Mucosa of descending colon (tissue), 3 donors: ENCODE measurements at places on chromosomes 1 and 21.

DNA sequence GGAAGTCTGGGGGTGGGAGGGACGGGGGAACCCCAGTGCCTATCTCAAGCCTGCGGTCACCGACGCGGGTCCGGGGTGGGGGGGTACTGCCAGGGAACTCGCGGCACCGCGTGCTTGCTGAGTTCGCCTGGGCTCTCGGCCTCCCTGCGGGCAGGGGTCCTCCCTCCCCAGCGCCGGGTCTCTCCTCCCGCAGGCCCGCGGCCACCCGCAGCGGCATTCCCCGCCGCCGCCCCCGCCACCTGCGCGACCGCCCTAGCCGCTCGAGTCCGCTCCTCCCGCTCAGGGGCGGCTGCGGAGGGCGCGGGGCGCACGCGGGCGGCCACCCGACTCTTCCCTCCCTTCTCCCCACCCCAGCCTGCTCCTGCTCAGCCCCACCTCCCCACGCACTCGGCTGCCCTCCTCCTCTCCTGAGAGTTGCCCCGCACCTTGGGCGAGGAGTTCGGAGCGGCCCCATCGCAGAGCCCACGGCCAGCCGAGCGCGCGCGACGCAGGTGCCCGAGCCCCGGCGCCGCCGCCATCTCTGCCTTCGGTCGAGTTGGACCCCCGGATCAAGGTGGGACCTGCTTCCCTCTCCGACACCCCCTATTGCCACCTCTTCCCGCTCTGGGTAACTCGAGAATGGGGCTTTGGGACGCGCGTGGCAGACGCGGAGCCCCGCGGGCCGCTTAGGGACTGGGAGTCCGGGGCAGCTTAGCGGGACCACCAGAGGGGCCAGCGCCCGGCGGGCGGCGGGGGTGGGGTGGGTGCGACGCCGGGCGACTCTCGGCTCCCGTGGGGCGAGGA, 105.0 kb downstream of the LEPR start:
- no peak for DNase-seq

- DNase-seq = no peak
Measured at GRCh38 chr1:244304156-244304555, 147.6 kb downstream of the ADSS2 start.

DNA sequence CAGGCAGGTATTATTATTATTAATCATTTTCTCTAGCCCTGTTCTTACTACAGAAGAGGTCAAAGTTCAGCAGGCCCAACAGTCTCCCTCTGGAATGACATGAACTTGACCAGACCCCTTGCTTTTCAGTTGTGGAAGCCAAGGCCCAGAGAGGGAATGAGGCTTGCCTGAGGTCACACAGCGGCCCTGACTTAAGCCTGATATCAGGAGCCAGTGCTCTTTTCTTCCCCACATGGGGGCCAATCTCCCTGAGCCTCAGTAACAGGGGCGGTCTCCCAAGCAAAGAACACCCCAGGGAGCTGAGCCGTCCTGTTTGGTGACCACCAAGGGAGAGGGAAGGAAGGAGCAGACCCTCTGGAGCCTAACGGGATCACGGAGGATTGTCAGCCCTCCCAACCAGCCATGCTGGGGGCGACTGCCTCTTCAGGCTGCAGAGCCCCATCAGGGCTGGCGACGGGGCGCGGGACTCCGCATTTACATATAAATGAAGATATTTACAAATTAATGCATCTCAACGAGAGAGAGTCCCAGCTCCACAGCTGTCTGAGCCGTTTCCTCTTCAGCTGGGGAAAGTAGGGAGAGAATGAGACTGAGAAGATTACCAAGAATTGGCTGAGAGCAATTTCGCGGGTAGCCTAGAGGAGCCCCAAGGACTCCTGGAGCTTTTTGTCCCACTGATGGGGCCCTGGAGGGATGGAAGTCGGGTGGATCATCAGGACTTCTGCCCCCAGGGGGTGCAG, 186.1 kb upstream of the KLHDC7A start:
- no peak for DNase-seq

GRCh38 chr1:184836141-184836540, 81.5 kb upstream of the EDEM3 start:
- DNase-seq = no peak

DNA sequence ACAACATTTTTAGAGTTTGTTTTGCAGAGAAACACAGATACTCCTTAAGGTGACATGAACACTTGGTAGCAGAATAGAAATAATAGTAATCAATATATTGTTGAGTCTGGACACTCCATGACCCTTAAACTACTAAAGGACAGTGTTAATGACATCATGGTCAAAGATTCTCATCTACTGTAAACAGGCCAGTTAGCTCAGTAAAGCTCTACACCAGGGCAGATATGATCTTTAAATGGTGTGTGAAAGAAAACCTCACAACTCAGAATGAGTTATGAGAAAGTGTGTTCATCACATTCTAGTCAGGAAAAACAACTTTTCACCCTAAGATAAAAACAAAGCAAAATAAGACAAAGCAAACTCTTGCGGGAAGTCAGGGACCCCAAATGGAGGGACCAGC, 58.1 kb upstream of the ADAMTS5 start:
- no peak for DNase-seq

DNA sequence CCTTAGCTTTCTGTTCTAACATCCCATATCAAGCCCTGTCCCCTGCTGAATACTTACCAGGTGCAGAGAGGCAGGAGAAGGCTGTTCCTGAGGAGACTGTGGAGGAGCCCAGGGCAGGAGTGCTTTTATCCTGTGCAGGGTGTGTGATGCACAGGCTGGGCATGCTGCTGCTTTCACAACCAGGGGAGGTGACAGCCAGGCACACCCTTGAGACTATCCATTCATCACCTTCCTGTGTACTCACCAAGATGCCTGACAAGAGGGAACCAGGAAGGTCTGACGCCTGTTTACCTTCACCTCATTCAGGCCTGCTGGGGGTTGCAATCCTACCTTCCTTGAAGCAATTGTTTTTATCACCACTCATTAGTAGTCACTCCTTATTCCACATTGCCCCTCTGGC, at the start of gene LCE3E:
TSS of gene LCE3E (minus strand) at position 100 of the 400 bp plus-strand sequence. CDS start 572 bp downstream, outside the sequence.
- DNase-seq = no peak

GRCh38 chr1:72557446-72558049, 275.2 kb upstream of the NEGR1 start:
- no peak for DNase-seq

- DNase-seq = peak; percentile 80
Measured at GRCh38 chr1:119768778-119769177, at the start of gene HMGCS2. Gene HMGCS2, minus strand, starts transcription at chr1:119768905. Its CDS starts 61 bp downstream, at chr1:119768844.

DNA sequence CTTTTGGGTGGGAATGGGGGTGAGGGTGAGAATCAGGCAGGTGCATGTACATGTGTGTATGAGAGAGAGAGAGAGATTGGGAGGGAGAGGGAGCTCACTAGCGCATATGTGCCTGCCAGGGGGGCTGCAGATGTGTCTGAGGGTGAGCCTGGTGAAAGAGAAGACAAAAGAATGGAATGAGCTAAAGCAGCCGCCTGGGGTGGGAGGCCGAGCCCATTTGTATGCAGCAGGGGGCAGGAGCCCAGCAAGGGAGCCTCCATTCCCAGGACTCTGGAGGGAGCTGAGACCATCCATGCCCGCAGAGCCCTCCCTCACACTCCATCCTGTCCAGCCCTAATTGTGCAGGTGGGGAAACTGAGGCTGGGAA, 95.0 kb downstream of the EPHB2 start:
- no peak for DNase-seq

DNA sequence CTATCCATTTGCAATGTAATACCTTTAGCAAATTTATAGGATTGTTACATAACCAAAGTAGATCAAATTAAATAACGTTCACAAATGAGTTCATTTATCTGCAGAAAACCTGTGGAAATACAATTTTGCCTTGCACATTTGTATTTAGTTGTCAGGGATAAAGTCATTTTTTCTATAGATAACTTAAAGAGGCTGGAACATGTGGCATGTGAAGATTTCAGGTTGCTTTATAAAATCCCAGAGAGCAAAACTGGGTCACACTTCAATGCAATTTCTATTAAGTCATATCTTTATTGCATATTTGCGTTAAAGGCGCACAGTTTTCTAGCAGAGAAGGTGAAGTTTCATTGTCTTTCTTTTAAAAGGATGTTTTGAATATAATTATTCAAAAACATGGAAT, 342.4 kb downstream of the USP25 start:
- no peak for DNase-seq

GRCh38 chr1:12597792-12598191, 20.2 kb downstream of the DHRS3 start:
- DNase-seq = no peak

GRCh38 chr21:21383126-21383525, 384.9 kb downstream of the NCAM2 start:
- no peak for DNase-seq

DNA sequence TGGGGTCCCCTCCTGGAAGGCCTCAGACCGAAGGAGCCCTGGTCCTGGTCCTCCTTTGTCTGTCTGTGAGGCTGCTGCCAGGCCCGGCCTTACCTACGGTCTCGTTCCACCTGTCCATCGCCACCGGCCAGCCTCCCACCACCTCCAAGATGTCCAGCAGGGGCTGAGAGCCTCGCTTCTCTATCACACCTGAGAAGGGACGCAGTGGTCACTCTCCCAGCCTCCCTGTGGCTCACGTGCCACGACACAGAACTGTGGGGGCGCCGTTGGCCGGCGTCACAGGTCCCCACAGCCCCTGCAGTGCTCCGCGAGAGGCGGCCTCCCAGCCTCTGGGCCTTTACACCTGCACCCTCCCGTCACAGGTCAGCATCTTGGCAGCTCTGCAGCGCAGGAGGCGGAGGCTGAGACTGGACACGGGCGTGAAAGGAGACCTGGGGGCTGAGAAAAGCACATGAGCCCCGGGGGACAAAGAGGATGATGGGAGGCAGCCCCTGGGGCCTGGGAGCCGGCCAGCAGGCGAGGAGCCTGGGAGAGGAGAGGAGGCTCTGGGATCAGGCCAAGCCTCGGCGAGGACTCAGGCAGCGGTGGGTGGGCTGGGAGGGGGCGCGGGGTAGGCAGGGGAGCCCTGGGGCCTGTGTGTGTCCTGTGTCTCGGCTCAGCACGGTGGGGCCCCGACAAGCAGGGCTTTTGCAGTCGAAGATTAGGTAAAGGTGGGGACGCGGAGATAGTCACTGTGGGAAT, 20.5 kb downstream of the PRXL2B start:
- no peak for DNase-seq

DNA sequence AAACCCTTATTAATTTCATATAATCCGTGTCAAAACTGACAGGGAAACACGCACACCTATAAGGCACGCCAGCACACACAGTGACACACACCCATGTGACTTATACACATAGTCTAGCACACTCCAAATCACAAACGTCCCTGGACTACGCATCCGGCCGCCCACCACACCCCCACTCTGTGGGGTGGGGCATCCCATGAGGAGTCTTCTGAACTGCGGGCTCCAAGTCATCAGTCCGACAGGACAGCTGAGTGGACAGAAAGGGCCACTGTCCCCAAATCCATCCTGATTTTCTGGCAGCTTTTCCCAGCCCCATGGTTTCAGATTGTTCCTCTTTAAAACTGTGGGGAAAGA, 829 bp downstream of the PEA15 start:
- peak; percentile 60 for DNase-seq

DNA sequence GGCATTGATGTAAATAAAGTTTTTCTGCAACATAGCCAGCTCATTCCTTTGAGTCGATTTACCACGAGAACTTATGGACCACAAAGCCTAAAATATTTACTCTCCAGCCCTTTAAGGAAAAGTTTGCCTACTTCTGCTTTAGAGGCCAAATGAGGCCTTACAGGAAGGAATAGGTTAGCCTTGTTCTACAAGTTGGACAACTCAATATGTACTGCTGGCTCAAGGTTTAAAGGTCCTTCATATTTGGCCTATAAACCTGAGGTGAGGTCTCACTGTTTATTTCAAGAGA, 144.5 kb upstream of the DNAH14 start:
- DNase-seq = no peak

DNA sequence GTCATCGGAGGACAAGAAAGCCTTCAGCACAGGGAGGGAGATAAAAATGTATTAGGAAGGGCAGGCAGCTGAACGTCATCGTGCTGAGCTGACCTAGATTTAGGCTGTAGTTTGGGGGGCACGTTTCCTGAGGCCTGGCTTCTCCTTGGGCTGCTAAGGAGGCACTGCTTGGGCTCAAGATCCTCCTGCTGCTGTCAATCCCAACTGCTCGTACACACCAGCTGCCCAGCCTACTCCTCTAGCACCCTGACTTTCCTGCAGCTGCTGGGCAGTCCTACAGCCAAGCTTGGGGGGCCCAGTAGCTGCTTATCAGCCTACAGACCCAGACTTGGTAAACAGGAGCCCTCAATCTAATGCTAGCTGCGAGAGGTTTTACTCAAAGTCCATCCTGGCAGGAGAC, 6.2 kb downstream of the TMEM35B start:
- no peak for DNase-seq

- no peak for DNase-seq
Measured at GRCh38 chr1:116769561-116769977, 15.3 kb downstream of the CD2 start.

DNA sequence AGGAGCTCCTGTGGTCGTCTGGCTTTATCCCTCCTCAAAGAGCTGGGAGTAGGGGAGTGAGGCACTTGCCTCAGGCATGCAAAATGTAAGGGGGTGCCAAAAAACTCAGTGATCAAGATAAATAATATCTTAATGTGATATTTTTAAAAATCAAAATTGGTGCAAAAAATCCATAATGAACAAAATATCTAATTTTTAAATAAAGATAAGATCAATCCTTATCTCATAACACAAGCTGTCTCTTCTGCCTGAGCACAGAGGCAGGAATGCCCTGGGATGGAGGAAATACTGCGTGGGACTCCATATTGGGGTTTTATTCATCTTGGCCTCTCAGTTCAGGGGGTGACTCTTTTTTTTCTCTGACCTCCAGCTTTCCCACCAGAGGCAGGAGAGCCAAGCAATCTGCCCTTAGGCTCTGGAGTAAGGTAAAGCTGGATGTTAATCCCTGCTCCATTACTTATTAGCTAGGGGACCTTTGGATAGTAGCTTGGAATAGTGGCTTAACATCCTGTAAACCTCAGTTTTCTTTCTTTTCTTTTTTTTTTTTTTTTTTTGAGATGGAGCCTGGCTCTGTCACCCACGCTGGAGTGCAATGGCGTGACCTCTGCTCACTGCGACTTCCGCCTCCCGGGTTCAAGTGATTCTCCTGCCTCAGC, 77.3 kb upstream of the NFASC start:
- no peak for DNase-seq

GRCh38 chr1:218848009-218848408, 325.7 kb upstream of the LYPLAL1 start:
- no peak for DNase-seq
